ENCODE measurements at places on chromosomes 7 and 10.

DNA sequence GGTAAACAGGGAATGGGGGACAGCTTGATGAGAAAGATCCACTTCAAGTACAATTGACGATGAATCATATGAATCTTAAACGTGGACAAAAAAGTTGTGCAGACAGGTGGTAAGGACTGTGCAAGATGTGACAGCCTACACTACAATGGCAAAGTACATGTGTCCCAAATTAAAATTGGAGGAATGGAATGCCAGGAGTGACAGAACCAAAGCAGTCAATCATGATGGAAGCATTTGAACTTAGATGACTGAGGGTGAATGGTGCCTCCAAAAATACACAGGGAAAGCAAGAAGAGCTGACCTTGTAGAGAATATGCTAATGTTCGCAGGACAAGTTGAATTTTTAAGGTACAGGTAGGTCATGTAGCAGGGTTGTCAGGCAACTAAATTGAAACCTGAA, 150.3 kb upstream of the WNT16 start:
- DNase-seq: no peak

DNA sequence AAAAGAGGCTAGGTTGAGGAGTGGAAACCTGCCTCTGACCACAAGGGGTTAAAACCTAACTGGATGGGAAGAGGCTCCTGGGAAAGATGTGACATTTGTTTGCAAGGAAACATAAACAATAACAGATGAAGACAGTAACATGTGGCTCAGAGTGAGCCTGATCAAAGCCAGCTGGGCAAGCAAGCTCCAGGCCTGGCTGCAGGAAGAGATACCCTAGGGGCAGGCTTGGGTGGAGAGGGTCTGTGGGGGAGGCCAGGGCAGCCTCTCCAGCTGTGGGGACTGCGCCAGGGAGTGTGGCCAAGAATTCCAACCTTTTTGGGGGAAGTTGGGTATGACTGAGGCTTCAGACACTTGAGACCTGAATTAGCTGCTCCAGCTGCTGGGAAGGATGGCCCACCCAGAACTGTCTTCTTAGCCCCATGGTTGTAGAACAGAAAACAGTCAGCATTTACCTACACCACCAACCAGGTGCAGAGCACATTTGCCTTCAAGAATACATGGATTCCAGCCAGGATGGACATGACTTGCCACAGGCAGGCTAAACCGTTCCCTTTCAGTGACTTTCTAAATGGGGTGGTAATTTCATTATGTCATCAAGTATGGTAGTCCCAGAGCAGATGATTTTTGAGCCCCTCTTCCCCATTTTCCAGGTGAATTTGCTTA, 10.4 kb upstream of the FAM170B start:
- DNase-seq: no peak

DNA sequence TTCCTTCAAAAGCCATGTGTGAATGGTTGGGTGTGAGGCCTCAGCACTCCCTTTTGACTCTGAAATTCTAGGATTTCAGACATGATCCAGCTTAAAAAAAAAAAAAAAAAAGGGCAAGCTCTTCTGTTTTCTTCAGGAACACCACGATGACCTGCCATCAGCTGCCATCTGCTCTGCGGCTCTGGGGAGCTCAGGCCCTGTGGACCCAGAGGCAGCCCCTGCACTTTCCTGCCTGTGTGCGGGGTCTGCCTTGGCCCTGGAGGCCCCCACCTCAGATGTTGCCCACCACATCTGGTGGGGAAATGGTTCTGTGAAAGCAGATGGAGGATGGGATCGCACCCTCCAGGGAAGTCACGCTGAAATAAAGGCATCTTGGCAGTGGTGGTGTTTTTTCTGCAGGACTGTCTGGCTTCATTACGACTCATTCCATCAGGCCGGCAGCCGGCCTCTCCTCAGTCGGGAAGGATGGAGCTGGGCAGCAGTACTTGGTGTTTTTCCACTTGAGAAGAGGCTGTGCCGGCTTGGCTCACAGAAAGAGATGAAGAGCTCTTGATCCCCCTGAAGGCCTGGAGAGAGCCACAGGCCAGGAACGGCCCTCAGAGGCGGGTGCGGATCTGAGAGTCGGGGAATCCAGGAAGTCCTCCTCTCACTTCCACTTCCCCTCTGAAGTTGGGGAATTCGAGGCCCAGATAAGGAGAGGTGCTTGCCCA, 66.1 kb upstream of the AQP1 start:
- DNase-seq: peak; percentile 33

DNA sequence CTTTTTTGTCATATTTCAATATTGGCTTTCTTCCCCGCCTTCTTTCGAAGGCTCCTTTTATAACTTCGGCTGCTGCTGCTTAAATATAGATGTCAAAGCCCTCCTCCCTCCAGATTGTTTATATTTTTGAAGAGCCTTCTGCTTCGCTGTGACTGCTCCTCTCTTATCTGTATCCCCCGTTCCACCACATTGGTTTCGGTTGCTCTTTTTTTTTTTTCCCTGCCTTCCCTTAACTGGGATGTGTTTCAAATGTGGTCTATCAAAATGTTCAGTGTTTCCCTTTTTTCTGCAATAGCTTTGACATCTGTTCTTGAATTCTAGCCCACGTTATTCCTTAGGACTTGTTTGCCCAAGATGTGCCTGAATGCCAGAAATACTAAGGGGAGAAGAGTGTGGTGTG, 96.4 kb downstream of the CUX1 start:
- DNase-seq: no peak

GRCh38 chr10:19466709-19467108, 349.5 kb upstream of the PLXDC2 start:
- DNase-seq: no peak

GRCh38 chr7:37312608-37313007, 136.1 kb downstream of the ELMO1 start:
- no peak for DNase-seq

DNA sequence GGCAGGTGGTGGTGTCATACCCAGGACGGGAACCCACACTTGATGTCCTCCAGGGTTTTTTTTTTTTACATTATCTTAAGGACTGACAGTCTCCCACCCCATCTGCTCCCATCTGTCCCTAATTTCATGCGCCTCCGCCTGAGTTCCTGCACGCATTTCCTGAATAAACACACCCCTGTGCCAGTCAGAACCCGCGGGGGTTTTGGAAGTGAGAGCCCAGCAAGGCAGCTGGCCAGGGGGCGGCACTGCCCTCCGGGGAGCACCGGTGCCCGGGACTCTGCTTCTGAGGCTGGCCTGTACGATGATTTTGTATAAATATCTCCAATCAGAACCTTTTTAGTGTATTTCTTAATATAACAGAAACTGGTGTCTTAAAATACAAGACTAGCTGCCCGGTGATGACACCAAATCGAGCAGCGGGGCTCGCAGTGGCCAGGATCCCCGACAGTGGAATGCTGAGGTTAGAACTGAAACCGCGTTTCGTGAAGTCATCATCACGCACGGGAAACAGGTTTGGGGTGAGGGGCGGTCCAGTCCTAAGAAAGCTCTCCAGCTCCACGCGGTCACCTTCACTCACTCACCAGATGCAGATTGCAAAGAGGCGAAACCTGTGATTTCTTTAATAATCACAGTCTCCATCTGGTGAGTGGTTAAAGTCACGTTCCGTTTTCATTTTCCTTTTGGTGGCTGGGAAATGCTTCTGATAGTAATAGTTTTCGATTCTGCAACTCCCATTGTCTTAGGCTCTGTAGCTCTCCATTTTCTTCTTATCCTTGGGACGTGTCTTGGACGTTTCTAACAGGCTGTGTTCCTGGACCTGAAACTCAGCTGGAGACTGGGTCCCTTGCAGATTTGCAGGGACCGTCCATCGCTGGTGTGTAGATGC, 19.7 kb downstream of the BNIP3 start:
- no peak for DNase-seq

DNA sequence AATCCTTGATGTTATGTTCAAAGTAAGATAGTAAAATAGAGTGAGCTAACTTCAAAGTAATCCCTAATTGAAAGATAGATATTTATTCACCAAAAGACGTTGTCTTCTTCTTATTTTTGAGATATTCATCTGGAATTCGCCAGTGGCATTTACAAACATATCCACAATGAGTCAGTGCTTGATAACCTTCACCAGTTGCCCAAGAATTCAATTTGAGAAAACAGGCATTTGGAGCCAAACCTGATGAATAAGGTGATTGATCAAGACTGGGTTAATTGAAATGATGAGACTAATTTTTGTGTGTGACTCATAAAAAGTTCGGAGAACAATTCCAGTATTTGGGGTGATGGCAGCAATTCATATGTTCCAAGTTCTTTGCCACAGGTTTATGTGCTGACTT, 344.0 kb downstream of the ARL4A start:
- DNase-seq: peak; percentile 63

DNA sequence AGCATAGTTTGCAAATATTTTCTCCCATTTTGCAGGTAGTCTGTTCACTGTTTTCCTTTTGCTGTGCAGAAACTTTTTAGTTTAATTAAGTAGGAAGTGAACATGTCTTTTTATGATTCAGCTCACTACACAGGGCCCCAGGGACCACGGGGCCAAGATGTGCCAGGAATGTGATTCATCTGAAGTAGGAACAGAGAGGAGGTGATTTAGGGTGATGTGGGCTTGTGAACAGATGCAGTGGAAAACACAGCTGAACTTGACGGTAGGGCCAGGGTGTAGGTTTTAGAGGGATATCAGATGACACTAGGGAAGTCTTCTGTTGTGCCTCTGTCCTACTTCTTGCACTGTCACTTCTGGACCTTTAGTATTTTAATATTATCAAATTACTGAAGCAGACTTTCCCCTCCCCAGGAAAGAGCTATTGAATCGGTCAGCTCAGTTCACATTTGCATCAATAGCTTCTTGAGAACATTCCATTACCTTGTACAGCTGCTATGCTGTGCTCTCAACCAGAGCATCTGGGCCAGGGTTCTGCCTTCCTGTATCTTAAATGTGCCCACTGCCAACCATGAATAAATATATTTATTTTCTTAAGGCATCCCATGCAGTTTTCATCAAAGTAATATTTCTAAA, 96.9 kb downstream of the OSBPL3 start:
- peak; percentile 80 for DNase-seq
